PC-9 (cell line): ENCODE measurements at places on chromosomes 11 and 22. TPM values are rescaled to one million over a fixed set of nuclear protein-coding genes. Genes with fewer than 3 reads are reported as not detected.

GRCh38 chr11:133905677-133906156 lies 51.1 kb downstream of the IGSF9B start:
- H3K4me1 ChIP-seq, result no peaks in the 10 kb centered on the region
- H3K27ac ChIP-seq, result no peak overlapping the region
- H3K36me3 ChIP-seq, result no peaks in the 10 kb centered on the region
- DNase-seq, result no peak
- H3K4me3 ChIP-seq, result no peak overlapping the region
- H3K27me3 ChIP-seq, result peaks cover 59% of the 10 kb centered on the region

- H3K27me3 ChIP-seq, result no peaks in the 10 kb centered on the region
- no peak for DNase-seq
- H3K27ac ChIP-seq, result peak overlapping the region; percentile 84
- H3K4me1 ChIP-seq, result 0 out of 2 replicates have a peak, but pooled peaks cover 13% of the 10 kb centered on the region
Observed at GRCh38 chr11:6482441-6482840, 1.1 kb downstream of the TIMM10B start.

- peaks cover 66% of the 10 kb centered on the region for H3K27me3 ChIP-seq
- no peaks in the 10 kb centered on the region for H3K36me3 ChIP-seq
- H3K27ac ChIP-seq, result no peak overlapping the region
- no peaks in the 10 kb centered on the region for H3K4me1 ChIP-seq
Observed at GRCh38 chr11:64597671-64598101, 6.7 kb downstream of the SLC22A12 start.

DNA sequence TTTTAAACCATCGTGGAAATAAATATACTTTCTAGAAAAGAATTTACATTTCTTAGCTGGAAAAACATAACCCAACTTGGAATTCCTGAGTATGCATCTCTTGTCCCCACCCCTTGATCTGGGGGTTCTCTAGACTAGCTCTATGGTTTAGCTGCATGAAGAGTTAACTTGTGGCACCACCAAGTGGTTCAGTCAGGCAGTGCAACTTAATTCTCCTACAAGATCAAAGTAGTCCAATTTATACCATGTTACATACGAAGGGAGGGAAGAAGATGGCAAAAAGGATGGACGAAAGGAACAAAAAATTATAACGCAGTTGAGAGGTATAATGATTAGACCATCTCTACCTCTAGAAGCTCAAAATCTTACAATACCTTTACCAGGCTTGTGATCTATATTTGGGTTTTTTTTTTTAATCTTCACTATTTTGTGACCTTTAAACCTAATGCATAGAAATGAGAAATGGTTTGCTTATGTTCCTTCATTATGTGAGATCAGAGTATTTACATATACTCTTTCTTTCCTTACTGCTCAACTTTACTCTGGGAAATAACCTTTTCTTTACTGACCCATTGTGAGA lies 28.5 kb upstream of the ALKBH3 start:
- H3K4me3 ChIP-seq, result no peak overlapping the region
- H3K27me3 ChIP-seq, result no peaks in the 10 kb centered on the region
- no peak overlapping the region for H3K27ac ChIP-seq
- H3K4me1 ChIP-seq, result no peaks in the 10 kb centered on the region
- peak; percentile 67 for DNase-seq
- H3K36me3 ChIP-seq, result peaks cover 19% of the 10 kb centered on the region

- no peaks in the 10 kb centered on the region for H3K36me3 ChIP-seq
- H3K4me1 ChIP-seq, result 0 out of 2 replicates have a peak, but pooled peaks cover 2% of the 10 kb centered on the region
- no peaks in the 10 kb centered on the region for H3K27me3 ChIP-seq
- no peak overlapping the region for H3K4me3 ChIP-seq
- peak; percentile 34 for DNase-seq
- H3K27ac ChIP-seq, result no peak overlapping the region
Observed at GRCh38 chr22:42544686-42545085, 9.1 kb upstream of the SERHL2 start.

- H3K4me1 ChIP-seq, result peaks cover 5% of the 10 kb centered on the region; the same call in 1 of the 2 replicates
- H3K27me3 ChIP-seq, result no peaks in the 10 kb centered on the region
- H3K36me3 ChIP-seq, result no peaks in the 10 kb centered on the region
- H3K4me3 ChIP-seq, result no peak overlapping the region
- no peak for DNase-seq
Observed at GRCh38 chr22:20793748-20794649, 20.1 kb downstream of the SERPIND1 start.

DNA sequence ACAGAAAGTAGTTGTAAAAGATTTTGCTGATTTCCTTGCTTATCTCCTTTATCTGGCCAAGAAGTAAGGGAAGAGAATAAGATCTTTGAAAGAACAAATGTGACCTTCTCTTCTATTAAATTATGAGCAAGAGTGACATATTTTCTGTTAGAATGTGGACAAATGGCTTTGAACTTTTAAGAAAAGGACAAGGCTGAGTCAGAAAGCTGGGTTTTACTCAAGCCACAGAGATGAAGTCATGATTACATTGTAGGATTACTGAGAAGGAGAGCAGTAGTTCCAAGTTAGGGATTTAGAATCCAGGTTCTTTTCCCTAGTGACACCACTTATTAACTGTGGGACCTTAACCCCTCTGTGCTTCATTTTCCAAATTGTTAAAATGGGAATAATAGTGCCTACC lies 13.5 kb downstream of the CCDC90B start:
- DNase-seq, result no peak
- peaks cover 22% of the 10 kb centered on the region for H3K36me3 ChIP-seq

DNA sequence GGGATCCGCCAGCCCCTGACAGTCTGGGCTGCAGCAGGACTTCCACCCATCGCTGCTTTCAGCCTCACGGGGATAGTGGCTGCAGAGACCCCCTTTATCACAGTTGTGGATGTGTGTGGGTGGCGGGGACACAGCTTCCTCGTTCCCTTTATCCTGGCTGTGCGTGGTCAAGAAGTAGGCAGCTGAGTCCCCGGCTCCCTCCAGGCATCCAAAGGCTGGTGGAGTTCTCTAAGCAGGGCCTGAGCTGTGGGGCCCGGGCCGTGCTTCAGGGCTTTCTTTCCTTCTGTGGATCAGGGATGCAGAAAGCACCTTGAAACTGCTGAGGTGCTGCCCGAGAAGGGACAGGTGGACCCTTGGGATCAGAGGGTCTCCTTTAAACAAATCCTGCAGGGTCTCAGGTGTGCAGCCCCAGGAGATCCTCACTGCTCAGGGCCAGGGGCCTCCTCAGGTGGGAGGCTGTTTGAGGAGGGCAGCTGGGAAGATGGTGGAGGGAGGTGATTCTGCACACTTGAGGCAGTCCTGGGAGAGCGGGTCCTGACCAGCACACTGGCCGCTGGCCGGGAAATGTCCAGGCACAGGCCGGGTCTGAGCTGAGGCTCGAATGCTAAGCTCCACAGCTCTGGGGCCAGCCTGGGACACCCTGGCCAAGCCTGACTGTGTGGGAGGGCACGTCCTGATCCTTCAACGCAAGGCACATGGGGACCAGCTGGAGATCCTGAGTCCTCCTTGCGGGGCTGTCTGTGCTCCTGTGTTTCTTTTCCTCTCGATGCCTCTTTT lies 1024.3 kb downstream of the BRD1 start:
- H3K4me1 ChIP-seq, result no peaks in the 10 kb centered on the region
- no peak overlapping the region for H3K4me3 ChIP-seq
- no peak for DNase-seq
- H3K27ac ChIP-seq, result no peak overlapping the region
- peaks cover 99% of the 10 kb centered on the region for H3K27me3 ChIP-seq

GRCh38 chr22:27195094-27195493 lies 537.7 kb downstream of the MIAT start:
- no peak overlapping the region for H3K4me3 ChIP-seq
- no peak for DNase-seq
- H3K4me1 ChIP-seq, result peaks cover 27% of the 10 kb centered on the region

DNA sequence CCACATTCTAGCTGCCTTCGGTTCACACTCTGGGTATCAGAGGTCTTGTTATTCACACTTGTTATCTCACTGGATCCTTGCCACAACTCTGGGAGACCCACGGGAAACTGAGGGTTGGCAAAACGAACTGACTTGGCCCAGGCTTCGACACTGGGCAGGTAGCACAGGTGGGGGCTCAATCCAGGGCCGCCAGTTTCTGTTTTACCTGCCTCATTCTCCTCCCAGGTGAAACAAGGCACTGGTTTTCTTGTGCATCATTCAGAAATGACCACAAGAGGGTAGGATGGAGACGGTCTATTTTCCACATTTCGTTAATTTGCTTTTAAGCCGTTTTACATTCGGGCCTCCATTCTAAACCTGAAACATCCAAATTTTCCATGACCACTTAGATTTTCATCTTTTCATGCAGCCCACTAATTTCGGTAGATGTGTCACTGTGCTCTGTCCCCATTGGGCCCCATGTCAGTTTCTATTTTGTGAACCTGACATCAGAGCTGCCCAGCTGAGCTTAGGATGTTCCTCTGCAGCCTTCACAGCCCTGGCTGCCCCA lies 108.1 kb downstream of the KIAA1671 start:
- no peak overlapping the region for H3K4me3 ChIP-seq
- H3K27ac ChIP-seq, result no peak overlapping the region
- no peaks in the 10 kb centered on the region for H3K27me3 ChIP-seq
- DNase-seq, result no peak
- no peaks in the 10 kb centered on the region for H3K36me3 ChIP-seq
- H3K4me1 ChIP-seq, result no peaks in the 10 kb centered on the region

- H3K36me3 ChIP-seq, result no peaks in the 10 kb centered on the region
- no peak for DNase-seq
- no peaks in the 10 kb centered on the region for H3K4me1 ChIP-seq
- no peak overlapping the region for H3K4me3 ChIP-seq
Observed at GRCh38 chr11:25981998-25982397, 349.9 kb upstream of the ANO3 start.

DNA sequence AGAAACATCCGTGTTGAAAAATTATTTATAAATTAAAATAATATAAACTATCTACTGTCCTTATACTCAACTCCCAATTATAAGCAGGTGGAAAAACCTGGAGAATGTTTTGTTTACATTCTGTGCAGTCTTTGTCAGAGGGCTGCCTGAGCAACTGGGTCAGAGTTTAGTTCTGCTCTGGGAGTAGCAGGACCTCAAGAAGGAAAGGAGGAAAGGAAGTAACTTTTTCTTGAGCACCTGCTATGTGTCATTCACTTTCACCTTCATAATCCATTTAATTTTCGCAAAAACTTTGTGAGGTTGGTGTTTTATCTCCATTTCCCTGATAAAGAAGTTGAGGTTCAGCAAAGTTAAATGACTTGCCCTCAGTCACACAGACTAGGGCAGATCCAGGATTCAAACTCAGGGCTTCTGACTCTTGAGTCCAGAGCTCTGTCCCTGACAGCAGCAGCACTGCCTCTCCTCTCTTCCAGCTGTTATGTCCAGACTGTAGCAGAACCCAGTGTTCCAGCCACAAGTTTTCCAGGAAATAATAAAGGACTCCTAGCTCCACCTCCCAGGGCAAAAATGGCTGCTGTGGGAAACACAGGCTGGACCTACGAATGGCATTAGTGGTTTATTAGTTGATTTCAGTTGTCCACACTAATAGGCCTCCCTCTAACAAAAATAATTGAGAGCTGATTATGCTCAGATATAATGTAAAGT lies 6.4 kb downstream of the CD3E start:
- no peaks in the 10 kb centered on the region for H3K27me3 ChIP-seq
- no peak overlapping the region for H3K4me3 ChIP-seq
- no peaks in the 10 kb centered on the region for H3K36me3 ChIP-seq
- no peak overlapping the region for H3K27ac ChIP-seq

- H3K27me3 ChIP-seq, result no peaks in the 10 kb centered on the region
- H3K36me3 ChIP-seq, result peaks cover 2% of the 10 kb centered on the region; the same call in 1 of the 2 replicates
- DNase-seq, result no peak
- no peak overlapping the region for H3K27ac ChIP-seq
- H3K4me1 ChIP-seq, result peaks cover 14% of the 10 kb centered on the region
Observed at GRCh38 chr11:46710821-46711269, 8.2 kb upstream of the F2 start.

DNA sequence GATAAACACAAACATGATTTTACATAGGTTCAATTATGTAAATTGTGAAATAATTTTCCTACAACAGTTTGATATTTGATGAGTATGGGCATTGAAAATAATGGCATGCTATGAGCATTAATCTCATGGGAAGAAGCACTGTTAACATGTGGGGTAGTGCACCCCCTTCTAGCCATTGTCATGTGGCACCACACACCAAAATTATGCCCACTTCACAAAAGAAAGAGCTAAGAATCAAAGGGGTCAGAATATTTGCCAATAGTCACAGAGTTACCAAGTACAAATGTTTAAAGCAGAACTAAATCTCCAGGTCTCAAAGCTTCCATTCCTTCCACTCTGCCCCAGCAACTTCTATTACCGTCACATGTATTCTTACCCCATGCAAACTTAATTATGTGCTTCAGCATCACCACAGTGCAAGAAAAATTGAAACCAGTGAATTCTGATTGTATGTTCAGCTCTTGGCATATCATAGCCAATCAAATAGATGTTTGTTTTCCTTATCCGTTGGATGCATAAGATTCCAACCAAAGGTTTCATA lies 1273.8 kb downstream of the FAM181B start:
- no peaks in the 10 kb centered on the region for H3K4me1 ChIP-seq
- H3K36me3 ChIP-seq, result no peaks in the 10 kb centered on the region
- H3K4me3 ChIP-seq, result no peak overlapping the region

DNA sequence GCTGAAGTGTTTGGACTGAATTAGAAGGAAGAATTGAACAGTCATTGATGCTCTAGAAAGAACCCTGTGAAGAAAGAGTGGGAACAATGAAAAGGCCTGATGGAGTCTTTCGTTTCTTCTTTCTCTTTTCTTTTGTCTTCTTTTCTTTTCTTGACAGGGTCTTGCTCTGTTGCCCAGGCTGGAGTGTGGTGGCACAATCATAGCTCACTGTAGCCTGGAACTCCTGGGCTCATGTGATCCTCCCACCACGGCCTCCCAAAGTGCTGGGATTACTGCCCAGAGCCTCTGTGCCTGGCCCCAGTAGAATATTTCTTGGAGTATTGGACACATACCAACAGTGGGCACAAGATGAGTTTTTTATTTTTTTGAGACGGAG lies 1.1 kb downstream of the FEN1 start:
- no peak overlapping the region for H3K27ac ChIP-seq
- H3K4me1 ChIP-seq, result peaks cover 20% of the 10 kb centered on the region
- H3K4me3 ChIP-seq, result peak overlapping the region; percentile 72
- peaks cover 20% of the 10 kb centered on the region for H3K36me3 ChIP-seq
- DNase-seq, result no peak

MFNG gene
- 26.0 and 28.1 TPM in 2 replicates for total RNA-seq

MPZL3 gene
- total RNA-seq, result 13.4 and 16.8 TPM in 2 replicates

BCO2 gene
- 3.0 and 3.3 TPM in 2 replicates for total RNA-seq

RBM14 gene
- 108 and 112 TPM in 2 replicates for total RNA-seq

TREH gene
- not detected in 2 replicates for total RNA-seq

NDUFS3 gene
- 119 and 140 TPM in 2 replicates for total RNA-seq

SCUBE1 gene
- total RNA-seq, result not detected in 2 replicates

GLYATL2 gene
- total RNA-seq, result not detected in 2 replicates

SLC37A2 gene
- total RNA-seq, result 14.6 and 24.0 TPM in 2 replicates

PYGM gene
- total RNA-seq, result 1.3 and 1.6 TPM in 2 replicates

TRIM48 gene
- not detected in 2 replicates for total RNA-seq

DCHS1 gene
- total RNA-seq, result 0.20 and 0.22 TPM in 2 replicates

RNF26 gene
- total RNA-seq, result 55.0 and 64.3 TPM in 2 replicates
